ENCODE measurements at places on chromosomes 12 and 14.

DNA sequence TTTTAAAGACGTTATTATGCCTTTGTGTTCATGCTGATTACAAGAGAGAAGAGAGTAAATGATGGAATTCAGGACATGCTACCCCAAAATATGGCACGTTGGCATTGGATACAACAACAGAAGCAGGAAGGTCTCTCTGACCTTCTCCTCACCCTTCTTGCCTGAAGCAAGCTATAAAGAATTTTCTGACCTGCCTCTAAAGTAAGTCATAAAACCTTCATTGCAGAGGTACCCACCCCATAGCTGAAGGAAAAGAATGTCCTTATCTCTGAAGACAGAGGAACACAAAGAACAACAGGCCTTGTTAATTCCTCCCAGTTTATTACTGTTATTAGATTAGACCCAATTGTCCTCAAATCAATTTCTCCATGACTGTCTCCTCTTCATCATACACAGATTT lies 176.2 kb downstream of the FBXL14 start:
- no peak for DNase-seq

DNA sequence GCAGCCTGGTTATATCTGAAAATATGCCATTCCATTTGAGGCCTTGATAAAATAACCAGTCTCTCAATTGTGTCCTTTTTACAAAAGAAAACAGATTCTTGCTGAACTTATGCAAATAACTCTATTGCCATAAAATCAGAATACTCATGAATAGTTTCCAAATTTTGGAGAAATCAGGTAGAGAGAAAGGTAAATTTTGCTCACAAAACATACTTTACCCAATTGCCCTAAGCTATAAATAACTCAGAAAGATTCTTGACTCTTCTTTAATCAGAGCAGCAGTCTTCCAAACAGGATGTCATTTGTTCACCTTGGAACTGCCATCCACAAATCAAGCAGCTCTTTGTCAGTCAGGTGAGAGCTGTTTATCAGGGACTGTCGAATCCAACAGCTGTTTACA lies 12.6 kb downstream of the ZNF26 start:
- no peak for DNase-seq

DNA sequence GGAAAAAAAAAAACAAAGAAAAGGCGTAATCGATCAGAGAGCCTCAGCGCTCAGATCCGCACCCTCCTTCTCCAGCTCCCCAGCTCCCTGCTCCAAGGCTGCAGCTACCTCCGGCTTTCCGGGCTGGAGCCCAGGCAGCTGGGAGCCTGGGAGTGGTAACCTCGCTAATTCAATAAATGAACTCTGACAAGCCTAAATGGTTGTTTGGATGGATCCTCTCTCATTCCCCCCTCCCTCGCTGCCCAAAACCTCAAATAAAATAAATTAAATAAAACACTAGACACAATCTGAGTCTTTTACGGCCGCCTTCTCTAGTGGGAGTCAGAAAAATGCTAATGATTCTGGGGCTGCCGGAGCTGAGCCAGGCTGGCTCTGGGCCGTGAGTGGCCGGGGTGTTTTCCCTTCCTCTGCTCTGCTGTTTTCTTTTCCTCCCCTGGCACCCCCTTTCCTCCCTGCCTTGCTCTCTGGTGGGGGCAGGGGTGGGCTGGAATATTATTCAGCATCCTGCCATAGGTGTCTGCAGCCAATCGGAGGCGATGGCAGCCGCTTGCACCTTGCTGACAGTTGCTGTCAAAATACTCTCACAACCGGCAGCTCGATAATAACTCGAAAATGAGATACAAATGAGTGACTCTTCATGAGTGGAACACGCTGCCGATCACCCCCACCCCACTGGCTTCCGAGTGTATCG lies 76.1 kb downstream of the RBM19 start:
- no peak for DNase-seq

DNA sequence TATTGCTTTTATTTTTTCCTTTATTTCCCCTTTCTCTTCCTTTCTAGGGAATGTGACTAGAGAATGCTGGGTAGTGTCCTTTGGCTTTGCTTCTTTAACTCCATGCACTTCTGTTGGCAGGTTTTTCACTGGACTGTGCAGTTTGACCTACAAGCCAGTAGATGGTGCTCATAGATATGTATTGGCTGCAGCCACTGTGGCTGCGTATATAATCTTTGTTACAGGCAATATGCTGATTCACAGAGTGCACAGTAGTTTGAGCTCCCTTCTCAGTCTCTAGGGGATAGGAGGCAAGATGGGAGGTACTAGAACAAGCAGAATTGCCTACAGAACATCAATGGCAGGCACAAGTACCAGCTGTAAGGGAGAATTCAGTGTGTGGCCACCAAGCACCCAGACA lies 503.5 kb downstream of the LRFN5 start:
- DNase-seq: peak; percentile 11

DNA sequence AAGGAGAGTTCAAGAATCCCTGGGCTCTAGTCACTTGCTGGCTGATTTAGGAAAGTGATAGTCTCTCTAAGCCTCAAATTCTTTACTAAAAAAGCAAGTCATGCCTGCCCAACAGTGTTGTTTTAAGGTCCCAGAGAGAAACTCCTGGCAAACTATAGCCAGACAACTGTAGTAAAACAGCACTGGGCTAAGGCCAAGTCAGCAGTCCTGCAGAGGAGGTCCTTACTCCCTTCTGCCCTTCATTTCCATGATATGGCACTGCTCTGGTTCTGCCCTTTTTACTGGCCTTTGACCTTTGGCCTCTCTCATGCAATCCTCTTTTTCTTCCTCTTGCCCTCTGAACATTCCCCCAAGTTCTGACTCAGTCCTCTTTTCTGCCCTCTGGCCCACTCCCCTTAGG lies 74.9 kb downstream of the VWF start:
- DNase-seq: no peak

DNA sequence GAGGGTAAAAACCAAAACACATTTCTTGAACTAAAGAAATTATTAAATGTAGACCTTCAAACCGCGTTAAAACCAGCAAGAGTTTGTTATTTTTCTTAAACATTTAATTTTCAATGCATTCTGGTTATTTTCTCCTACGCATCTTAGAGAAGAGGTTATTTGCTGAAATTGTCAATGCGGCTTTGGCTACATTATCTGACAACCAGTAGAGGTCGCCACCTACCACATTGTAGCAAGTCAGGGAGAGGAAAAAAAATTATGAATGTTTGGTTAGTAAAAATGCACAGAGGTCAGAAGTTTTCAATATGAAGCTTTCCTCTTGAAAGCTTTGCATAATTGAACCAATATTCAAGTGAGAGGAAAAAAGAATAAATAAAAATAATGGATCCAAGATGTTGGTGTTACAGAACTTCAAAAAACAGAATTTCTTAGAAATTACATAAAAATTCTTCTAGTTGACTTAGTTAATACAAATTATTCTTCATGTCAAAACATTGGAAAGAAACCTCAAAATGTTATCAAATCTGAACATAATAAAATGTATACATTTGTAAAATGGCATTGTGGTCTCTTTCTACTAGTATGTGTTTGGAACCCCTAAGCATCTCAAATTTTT lies 159.4 kb upstream of the TMTC2 start:
- DNase-seq: no peak

DNA sequence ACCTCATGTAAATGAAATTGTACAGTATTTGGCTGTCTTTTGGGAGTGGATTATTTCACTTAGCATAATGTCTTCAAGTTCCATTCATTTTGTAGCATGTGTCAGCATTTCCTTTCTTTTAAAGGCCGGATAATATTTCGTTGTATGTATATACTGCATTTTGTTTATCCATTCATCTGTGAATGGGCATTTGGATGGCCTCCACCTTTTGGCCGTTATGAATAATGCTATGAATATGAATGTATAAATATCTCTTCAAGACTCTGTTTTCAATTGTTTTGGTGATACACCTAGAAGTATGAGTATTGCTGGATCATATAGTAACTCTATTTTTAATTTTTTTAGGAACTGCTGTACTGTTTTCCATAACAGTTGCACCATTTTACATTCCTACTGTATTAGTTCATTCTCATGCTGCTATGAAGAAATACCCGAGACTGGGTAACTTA lies 164.9 kb downstream of the DYRK2 start:
- no peak for DNase-seq

GRCh38 chr14:99747582-99748330 lies 45.5 kb upstream of the EML1 start:
- DNase-seq: no peak

- DNase-seq: no peak
These were observed 20.0 kb upstream of the SGPP1 start for GRCh38 chr14:63747846-63748245.

DNA sequence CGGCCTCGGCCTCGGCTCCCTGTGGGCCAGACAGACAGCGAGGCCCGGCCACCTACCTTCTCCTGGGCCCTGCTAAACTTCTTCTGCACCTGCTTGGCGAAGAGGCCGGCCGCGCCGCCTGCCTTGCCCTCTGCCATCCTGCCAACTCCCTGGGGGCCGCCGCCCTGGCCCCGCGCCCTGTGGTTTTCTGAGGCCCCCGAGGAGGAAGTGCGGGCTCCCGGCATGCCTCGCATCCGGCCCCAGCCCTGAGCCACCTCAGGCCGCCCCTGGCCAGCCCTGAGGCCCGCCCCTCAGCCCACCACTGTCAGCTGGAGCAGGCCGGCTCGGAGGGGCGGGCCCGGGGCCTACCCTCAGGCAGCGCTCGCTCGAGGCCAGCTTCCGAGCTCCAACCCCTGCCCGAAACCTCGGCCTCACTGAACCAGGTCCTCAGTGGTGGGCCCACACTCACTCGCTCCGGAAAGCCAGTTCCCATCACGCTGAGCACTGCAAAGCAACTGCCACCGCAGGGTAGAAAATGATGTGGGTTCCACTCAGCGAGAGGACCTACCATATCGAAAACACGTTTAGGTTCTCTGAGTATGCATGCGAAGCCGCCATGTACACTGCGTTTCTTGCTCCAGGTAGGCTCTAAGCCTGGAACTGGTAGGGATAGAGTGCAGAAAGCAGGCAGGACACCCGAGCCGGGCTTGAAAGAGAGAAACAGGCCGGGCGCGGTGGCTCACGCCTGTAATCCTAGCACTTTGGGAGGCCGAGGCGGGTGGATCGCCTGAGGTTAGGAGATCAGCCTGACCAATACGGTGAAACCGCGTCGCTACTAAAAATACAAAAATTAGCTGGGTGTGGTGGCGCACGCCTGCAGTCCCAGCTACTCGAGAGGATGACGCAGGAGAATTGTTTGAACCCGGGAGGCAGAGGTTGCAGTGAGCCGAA lies at the start of gene BIN2:
Gene BIN2, minus strand, starts transcription at position 209 of the 930 bp plus-strand sequence. Its CDS starts 72 bp downstream, at position 137.
- DNase-seq: no peak

DNA sequence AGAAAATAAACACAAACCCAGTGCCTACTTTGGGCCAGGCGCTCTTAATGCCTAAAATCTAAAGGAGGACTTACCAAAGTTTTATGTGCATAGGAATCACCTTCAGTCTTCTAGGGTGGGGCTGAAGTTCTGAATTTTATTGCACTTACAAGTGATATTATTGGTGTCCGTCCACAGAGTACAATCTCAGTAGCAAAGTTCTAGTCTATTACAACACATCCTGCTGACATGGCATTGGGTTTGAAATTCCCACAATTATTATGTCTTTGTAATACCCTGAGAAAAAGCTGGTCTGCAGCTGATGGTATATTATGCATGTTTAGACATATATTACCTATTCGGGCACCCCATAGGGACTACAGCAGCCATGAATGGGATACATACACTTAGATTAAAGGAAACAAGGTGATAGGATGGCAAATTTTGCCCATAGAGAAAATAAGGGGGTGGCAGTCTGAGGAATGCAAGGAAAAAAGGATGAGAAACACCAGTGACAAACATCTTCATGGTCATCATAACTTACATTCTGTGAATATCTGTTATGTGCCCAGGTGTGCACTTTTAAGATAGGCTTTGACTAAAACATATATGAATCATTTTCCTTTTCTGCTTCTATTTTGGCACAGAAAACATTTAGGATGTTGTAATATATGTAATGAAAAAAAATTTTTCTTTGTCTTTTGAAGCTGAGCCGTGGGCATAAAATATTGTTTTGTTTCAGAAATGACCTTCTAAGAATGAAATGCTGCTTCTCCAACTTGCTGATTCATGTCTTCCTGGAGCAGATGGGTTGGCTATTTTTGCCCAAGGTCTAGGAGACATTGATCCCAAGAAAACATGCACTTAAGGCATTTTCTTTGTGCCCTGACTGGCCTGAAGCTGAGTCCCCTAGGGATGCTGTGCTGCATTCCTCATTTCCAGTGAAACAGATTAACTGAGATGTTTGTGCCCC lies 27.2 kb upstream of the ALG10 start:
- DNase-seq: no peak

- no peak for DNase-seq
These were observed 611.0 kb downstream of the FSCB start for GRCh38 chr14:43896044-43896443.

DNA sequence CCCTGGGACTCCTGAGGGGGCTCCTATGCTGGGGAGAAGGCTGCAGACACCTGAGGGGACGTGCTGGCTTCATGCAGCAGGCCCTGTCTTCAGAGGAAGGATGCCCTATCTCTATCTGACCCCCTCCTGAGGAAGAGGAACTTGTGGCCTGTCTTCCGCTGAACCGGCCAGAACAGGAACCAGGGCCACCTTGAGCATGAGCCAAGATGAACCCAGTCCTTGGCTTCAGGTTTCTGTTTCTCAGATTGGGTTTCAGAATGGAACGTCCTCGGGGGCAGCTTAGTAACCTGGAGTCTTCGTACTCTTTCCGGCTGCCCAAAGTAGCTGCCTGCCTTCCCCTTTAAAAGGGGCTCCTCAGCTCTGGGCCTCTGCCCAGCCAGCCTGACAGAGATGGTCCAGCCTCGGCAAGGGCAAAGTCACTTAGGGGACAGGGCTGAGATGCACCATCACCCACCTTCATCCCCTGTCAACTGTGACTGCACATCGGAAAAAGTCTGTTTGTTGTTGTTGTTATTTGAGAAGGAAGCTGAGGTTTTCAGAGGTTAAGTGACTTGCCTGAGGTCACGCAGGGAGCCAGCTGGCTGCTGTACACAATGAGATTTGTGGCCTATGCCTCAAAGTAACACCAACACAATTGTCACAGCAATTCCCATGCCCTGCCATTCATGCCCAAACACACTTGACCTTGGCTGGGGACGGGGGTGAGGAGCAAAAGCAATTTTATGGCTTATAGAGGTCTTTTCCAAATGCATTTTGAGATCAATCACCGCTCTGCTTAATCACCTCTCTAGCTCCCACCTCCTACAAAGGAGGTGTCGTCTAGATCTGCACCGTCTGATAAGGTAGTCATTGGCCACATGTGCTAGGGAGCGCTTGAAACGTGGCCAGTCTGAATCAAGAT lies 13.4 kb downstream of the ASB2 start:
- DNase-seq: peak; percentile 67

DNA sequence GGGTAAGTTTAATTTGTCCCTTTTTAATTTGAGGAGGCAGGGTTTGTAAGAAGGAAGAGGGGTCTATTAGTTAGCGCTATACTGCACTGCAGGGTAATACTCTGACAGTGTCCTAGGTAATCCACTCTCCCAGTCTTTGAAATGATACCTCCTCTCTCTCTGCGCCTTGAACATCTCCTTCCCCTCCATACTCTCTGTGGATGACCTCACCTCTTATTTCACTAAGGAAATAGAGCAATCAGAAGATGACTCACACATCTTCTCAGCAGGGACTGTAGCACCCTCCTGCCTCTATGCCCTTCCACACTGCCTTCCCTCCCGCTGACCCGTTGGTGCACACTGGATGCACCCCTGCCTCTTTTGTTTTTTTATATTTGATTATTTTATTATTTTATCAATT lies 94.2 kb downstream of the GRIP1 start:
- no peak for DNase-seq
